Ecto neural progenitor cell (in vitro differentiated cells): ENCODE measurements at places on chromosomes 3 and 15.

GRCh38 chr15:78200276-78200930, 34.0 kb downstream of the ACSBG1 start:
- DNase-seq = no peak

GRCh38 chr3:66082679-66083078, 44.0 kb upstream of the MAGI1 start:
- DNase-seq = no peak

- DNase-seq = peak; percentile 85
Measured at GRCh38 chr3:186783731-186784515, 546 bp downstream of the EIF4A2 start.

DNA sequence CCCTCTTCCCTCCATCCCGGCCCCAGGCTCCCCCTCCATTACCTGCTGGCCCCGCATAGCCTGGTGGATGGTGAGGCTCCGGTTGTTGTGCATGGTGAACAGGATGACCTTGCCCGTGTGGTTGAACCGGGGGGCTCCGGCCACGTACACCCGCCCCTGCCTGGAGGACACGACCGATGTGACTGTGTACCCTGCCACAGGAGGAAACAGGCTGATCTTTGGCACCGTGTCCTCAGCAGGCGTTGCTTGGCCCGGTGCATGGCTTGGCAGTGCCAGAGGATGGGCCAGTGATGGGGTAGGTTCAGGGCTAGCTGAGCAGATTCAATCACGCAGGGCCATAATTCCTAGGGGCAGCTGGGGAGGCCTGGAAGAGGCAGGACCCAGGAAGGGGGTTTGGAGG, 58.1 kb downstream of the FEM1B start:
- no peak for DNase-seq
